HEK293T (cell line): ENCODE measurements at places on chromosomes 2 and 18.

DNA sequence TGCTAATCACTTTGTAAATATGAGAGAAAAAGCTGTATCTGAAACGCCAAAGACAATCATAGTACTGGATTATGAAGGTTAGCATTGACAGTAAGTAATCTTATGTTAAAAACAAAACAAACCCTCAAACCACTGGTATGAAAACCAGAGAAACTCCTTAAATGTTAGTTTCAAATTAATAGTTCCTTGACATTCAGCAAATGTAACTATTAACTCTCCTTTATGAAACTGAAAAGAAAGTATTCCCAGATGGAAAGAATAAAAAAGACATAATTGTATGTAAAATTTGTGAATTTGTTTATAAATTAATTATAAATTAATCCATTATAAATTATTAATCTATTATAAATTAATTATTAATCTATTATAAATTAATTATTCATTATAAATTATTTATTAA, 12.3 kb downstream of the FASTKD1 start:
- no peak for DNase-seq

- no peak for DNase-seq
These were observed 12.5 kb downstream of the SERPINB8 start for GRCh38 chr18:63982361-63982760.

DNA sequence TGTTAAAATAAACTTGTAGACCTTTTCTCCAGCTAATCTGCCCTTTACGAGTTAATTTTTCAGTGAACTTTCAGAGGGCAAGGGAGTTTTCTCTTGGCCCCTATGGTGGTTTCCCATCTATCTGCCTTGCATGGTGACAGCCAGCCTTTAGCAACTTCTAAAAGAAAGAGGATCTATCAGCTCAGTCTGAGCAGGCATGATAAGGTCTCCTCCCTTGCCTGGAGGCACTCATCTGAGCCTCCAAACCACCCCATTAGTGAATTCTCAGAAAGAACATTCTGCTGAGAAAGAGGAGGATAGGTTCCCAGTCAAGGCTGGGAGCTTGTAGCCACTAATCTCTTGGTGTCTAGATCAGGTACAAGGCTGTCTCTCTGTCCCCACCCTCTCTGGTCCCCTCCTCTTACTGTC, 10.7 kb upstream of the GYPC start:
- DNase-seq: no peak

DNA sequence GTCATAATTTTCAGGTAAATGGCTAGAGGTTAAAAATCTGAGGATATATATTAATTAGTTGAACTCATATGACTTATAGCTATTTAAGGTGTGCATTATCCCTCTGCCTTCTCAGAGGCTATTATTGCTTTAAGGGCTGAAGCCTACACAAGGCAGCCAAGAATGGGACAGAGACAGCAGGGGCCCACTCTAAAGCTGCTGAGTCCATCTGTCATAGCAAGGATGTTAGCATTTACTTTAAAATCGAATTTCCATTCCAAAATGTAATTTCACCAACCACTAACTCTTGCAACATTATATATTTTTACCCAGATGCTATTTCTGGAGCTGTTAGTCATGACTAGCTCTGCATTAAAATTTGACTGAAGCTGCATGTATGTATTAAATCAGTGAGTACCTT, 236.3 kb upstream of the FSIP2 start:
- DNase-seq: no peak

DNA sequence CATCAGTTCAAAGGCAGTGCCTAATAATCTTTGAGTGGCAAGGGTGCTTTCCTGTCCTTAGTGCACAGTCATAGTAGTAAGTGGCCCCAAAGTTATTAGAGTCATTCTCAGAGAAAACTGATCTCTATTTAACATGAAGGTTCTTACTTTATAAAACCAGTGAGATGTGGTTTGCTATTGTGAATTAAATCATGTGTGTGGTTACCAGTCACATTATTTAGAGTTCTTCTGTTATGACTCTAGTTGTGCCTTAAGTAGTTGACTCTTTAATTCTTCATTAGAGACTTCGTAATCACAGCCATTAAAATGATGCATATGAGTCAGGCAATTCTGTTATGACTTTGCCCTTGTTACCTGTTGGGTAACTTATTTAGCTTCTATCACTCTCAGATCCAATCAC, 1392.9 kb upstream of the ACVR2A start:
- no peak for DNase-seq

- DNase-seq: no peak
These were observed 28.2 kb downstream of the CYTIP start for GRCh38 chr2:157415591-157416101.

DNA sequence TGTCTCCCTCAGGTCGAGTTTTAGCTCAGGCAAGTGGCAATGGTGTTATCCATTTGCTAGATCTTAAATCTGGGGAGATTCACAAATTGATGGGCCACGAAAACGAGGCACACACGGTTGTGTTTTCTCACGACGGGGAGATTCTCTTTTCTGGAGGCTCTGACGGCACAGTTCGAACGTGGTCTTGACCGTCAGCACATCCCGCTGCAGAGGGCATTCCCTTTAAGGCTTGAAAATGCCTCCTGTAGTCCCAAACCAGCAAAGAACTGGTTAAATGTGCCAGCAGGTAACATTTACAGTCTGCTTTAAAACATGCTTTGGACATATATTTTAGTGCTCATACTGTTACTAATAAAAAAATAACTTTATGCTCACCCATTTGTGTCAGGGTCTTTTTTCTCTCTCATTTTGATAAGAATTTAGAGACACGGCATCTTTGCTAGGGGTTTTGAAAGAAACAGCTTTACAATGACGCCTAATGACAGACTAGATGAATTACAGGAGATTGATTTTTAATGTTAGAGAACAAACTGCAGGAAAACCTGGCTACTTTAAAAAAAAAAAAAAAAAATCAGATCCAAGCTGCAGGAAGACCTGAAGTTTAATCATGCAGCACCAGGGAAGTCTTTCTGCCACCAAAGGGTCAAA, 602 bp upstream of the VWC2L start:
- no peak for DNase-seq

DNA sequence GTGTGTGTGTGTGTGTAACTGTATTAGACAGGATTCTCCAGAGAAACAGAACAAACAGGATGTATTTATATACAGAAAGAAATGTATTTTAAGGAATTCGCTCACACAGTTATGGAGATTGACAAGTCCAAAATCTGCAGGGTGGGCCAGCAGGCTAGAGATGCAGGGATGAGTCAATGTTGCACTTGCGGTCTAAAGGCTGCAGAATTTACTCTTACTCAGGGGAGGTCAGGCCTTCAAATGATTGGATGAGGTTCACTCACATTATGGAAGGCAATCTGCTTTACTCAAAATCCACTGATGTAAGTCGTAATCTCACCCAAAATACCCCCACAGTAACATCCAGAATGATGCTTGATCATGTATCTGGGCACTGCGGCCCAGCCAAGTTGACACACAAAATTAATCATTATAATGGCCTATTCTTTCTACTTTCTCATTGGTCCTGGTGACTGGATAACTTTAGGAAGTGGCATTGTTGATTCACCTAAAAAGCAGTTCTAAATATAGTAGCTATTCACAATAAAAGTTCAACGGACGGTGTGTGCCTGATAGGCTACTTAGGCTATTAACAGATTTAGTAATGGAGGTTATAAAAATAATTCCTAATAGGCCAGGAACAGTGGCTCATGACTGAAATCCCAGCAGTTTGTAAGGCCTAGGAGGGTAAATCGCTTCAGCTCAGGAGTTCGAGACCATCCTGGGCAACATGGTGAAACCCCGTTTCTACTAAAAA, 40.6 kb upstream of the ACYP2 start:
- no peak for DNase-seq

- no peak for DNase-seq
These were observed 9.4 kb upstream of the TMEM163 start for GRCh38 chr2:134728163-134728562.

GRCh38 chr18:32156855-32157254, 33.0 kb upstream of the MEP1B start:
- DNase-seq: no peak

- DNase-seq: no peak
These were observed 734.8 kb upstream of the REG3G start for GRCh38 chr2:78290581-78291214.

- DNase-seq: no peak
These were observed 39.6 kb downstream of the EN1 start for GRCh38 chr2:118807668-118808428.

GRCh38 chr2:63855418-63856302, 14.0 kb downstream of the UGP2 start:
- no peak for DNase-seq

DNA sequence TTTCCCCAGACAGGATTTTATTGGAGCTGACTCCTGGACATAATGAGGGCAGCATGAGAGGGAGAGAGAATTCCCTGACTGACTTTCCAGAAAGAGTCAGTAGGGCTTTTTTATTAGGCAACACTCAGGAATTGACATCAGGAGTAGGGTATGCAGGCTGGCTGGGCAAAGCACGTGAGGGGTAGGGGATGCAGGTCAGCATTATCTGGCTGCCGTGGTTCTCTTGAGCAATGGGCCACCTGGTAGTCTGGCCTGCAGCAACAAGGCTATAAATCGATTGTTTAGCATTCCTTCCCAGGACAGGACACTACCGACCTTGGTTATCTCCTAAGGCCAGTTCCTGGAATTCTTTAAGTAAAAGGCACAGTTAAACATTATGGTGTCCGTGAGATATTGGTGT, 160.8 kb upstream of the AGAP1 start:
- no peak for DNase-seq
